ENCODE measurements at places on chromosomes 5 and 9.

GRCh38 chr9:107175041-107175440 lies 108.0 kb upstream of the RAD23B start:
- no peak for DNase-seq

DNA sequence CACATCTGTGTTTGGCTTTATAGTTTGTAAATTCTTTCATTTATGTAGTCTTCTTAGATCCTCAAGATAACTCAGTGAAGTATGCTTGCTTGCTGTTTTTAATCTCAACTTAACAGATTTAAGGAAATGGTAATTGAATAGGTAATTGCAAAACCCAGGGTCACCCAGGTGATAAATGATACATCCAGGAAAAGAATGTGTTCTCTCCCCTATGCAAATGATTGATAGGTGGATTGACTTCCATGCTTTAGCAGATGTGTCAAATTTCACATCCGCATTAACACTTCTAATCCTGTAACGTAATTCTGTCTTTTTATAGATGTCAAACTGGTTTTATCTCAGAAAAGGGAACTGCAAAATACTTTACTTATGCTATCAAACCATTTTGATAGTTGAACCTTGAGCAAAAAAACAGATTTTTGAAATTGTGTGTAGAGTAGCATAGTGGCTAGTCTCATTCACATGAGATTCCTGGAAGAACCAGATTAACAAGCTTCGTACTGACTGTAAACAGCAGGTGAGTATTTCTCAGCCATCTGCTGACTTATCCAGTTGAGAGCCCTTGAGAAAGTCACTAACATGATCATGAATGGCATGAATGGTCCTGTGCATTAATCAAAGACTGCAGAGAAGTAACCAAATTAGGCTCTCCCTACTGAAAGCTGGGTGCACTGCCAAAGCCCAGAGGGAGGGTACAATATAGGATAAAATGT lies 86.7 kb upstream of the PAM start:
- DNase-seq = no peak

GRCh38 chr5:143886651-143887638 lies 75.0 kb downstream of the HMHB1 start:
- no peak for DNase-seq

DNA sequence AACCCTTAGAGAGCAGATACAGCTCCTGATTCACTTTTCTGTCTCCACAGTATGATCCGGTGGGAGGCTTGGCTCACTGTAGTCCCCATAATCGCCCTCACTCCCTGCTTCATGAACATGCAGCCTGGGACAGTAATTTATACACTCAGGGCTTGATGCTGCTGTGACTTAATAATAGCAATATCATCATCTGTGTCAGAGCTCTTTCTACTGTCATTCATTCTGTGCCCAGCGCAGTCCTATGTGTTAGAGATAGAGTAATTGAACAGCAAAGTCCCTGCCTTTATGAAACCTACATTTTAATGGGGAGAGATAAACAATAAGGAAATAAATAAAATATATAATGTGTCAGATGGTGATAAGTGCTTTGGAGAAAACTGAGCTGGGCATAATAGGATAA lies 2.8 kb upstream of the HEMGN start:
- no peak for DNase-seq

DNA sequence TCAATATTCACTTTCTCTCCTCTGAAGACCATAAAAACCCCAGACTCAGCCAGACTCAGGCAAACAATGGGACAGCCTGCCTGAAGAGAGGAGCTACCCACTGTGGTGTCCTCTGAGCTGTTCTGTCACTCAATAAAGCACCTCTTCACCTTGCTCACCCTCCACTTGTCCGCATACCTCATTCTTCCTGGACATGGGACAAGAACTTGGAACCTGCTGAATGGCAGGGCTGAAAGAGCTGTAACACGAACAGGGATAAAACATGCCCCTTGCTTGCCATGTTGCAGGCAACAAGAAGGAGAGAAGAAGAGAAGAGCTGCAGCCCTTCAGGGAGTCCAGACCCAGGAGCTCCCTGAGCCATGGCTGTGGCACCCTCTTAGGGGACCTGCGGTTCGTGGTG lies 86.8 kb upstream of the SEMA6A start:
- DNase-seq = no peak

DNA sequence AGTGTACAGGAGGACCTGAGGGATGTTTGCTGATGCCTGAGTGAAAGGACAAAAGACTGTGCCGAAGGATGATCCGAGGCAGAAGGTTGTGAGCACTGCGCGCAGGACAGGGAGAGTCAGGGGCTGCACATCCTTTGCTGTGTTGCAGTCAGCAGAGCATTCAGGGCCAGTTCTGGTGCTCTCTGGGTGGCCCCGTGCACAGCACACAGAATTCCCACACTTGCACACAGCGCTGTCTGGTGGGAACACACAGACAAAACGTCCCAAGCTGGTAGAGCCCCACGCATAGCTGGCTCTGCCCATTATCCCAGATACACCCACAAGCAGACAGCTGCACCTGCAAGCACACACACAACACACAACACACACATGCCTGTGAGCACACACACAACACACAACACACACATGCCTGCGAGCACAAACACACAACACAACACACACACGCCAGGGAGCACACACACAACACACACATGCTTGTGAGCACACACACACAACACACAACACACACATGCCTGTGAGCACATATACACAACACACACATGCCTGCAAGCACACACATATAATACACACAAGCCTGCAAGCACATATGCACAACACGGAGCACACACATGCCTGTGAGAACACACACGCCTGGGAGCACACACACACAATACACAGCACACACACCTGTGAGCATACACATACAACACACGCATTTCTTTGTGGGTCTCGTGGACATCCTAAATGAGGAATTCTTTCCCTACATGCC lies 74.4 kb downstream of the FGF18 start:
- no peak for DNase-seq

DNA sequence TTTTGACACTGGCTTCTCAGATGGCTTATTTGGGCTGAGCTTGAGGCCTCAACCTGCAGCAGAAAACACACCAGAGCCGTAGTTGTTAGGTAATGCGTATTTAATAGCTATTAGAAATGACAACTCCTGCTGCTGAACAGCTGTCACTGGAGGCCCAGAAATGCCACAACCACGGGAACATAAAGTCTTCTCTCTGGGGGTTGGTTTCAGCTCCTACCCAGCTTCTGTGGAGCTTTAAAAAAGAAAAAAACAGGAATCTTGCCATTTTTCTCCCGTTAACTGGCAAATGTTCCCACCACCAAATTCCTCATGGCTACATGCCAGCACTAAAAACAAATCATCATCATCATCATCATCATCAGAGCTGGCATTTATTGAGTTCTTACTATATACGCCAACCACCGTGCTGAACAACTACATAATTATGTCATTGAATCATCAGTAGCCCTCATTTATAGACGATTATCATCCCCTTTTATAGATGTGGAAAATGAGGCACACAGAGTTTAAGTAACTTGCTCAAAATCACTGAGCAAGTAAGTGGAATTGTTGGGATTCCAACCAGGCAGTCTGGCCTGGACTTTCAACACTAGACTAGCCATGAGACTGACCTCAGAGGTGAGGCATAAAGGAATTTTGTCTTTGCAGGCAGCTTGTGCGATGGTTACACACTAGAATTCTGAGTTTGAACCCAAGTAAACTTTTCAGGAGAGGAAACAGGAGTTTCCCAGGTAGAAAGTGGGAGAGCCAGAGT lies 185.3 kb upstream of the WWC1 start:
- no peak for DNase-seq

DNA sequence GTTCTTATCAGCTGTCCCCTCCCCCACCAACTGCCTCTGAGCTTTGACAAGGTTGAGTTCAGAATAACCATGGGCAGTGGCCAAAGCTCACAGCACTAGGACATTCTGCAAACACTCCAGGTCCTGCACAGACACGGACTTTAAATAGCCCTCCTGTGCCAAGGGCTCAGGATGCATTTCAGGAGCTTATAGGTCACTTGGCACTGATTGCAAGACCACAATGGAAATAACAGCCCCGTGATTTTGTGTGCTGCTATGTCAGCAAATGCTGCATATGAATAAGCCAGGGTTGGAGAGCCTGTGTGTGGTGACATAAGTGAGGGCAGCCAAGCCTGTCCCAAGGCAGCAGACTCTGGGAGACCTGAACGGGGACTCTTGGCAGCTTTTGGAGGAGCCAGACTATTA lies 150.7 kb downstream of the DMRT2 start:
- no peak for DNase-seq

- no peak for DNase-seq
These were observed 493.1 kb downstream of the ZNF608 start for GRCh38 chr5:124253203-124253810.

DNA sequence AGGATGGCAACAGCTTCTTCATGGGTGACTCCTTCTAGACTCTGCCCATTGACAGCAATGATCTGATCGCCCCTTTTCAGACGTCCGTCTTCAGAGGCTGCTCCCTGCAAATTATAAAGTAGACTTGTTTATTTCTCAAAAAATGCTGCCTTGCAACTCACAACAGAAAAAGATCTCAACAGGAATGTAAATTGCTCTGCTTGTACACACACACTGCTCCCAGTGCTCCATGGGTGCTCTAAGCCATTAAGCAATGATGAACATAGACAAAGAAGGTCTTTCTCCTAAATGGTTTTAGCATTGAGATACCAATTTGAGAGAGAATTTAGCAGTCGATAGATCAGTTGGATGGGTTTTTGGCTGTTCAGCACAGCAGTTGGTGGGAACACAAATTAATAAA lies 172.5 kb downstream of the MPDZ start:
- DNase-seq = no peak

DNA sequence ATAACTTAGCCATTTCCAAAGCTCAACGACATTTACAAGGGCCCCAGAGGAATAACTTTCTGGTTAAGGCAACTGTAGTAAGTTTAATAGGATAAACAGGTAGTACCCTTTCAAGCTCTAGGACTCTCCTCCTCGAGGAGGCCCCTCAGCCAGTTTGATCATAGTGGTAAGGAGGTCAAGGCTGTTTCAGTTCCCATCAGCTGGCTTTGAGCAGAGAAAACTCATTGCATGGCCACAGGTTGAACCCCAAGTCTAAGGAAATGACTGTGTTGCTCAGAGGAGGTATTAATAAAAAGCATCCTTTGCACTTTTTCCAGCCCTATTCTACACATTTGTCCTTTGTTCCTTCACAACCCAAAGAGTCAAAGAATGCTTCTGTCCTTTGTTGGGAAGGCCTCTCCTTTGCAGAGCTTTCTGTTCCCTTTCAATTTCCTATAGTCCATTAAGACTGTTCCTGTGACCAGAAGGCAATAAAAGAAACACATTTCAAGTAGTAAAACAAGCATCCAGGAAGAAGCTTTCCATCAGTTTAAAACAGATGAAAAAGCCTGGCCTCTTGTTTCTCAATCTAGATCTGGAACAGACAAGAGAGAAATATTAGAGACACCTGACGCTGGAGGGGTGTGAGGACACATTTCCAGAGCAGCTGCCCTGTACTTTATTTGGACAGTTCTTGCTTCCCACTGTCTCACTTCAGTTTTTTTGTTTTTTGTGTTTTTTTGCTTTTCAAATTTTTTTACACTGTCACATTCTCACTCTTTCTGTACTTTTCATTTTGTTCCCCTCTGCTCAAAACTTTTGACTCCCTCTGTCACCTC lies 54.1 kb downstream of the PRRC1 start:
- no peak for DNase-seq

DNA sequence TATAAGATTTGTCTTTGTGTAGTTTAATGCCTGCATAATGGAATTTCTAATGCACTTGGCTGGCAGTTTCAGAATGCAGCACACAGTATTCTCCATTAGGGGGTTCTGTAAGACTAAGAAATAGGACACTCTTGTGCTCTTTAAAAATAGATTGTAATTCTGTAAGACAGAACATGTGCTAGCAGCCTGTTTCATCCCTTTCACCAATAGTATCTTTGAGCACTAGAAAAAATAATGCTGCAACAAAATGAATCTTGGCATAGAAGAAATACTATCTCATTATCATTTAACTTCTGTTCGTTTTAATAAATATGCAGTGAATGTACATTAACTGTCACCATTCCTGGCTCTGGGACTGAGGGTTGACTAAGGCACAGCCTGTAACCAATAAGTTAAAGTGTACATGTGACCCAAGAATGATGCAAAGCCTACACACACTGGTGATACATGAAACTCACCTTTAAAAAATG lies 23.8 kb upstream of the ZNF622 start:
- no peak for DNase-seq

- no peak for DNase-seq
These were observed 53.9 kb downstream of the TTLL11 start for GRCh38 chr9:122039234-122039633.

DNA sequence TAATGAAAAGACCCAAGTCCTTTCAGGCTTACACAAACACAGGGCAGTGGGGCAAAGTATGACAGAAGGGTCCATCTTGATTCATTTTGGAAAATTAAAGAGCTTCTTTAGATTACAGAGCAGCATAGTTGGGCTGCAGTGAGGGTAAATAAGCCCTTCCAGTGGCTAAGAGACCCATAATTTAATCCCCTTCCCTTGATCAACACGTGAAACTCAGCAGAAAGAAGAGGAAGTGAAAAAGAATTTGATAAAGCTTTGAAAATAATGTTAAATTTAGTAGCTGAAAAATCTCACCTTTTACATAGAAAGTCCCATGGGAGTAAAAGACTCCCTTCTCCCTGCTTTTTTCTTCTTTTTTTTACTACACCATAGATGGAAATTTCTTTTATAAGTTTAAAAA lies 87.6 kb downstream of the FREM1 start:
- no peak for DNase-seq

GRCh38 chr9:17509701-17510100 lies 69.2 kb upstream of the SH3GL2 start:
- DNase-seq = no peak

- DNase-seq = no peak
These were observed 219.6 kb downstream of the ADAMTS6 start for GRCh38 chr5:65262096-65262495.

DNA sequence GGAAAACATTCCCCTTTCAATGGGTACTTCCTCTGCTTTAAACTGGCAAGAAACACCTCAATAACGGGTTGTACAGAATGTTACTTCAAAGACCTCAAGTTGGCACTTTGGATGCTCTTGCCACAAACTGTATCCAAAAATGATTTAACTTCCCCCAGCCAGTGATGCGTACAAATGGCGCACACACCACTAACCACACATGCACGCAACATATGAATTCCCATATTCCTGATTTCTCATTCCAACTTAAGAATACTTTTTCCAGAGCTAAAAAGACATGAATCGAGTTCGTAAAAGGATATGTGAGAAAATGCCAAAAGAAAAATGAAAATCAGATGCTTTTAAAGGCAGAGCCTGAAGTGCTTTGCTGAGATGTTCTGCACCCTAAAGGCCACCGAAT lies 388.0 kb upstream of the PIK3R1 start:
- DNase-seq = no peak

- no peak for DNase-seq
These were observed 866 bp upstream of the SEMA6A start for GRCh38 chr5:116575326-116576052.

- DNase-seq = no peak
These were observed 3.9 kb downstream of the ALAD start for GRCh38 chr9:113397203-113397631.

GRCh38 chr9:98199388-98200033 lies 7.1 kb upstream of the CORO2A start:
- DNase-seq = no peak

- no peak for DNase-seq
These were observed 1006.5 kb upstream of the TYRP1 start for GRCh38 chr9:11686733-11687132.

- no peak for DNase-seq
These were observed 57.5 kb upstream of the ADRB2 start for GRCh38 chr5:148768806-148769415.

- no peak for DNase-seq
These were observed 86.8 kb downstream of the LHX2 start for GRCh38 chr9:124098141-124098905.

All from activated T-helper 9 cell treated with anti-CD3 and anti-CD28 coated beads, Interleukin-2, amount 50 U/mL, for 16 hours (primary cell).